ENCODE measurements at places on chromosomes 3 and 15.
A peak's percentile ranks its signal among the peaks of the same experiment; 100 is the strongest.

GRCh38 chr3:125120379-125121122 lies 64.8 kb upstream of the HEG1 start:
- DNase-seq: no peak

- no peak for DNase-seq
These were observed 5.6 kb downstream of the GSK3B start for GRCh38 chr3:120088622-120089021.

DNA sequence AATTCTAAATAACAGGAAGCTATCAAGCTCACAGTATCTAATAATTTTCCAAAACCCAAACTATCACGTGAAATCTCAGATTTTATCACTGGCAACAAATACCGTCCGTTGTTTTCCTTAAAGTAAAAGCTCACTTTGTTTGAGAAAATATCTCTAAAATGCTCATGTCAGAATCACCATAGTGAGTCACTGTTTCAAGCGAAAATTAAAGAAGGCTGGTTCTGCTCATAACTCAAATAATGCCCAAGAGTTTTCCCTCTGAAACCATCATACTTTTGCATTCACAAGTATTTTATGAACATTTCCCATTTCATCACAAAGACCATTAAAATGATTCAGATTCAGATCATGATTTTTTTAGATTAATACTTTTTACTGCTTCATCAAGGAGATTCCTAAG lies 50.6 kb downstream of the TBL1XR1 start:
- peak; percentile 58 for DNase-seq

- DNase-seq: no peak
These were observed 24.3 kb upstream of the PTX3 start for GRCh38 chr3:157412323-157412855.

- DNase-seq: no peak
These were observed 51.8 kb upstream of the RFX7 start for GRCh38 chr15:56295433-56295832.

GRCh38 chr3:119236756-119237155 lies 3.9 kb downstream of the B4GALT4 start:
- DNase-seq: no peak
